Activated CD8-positive, alpha-beta T cell treated with anti-CD3 and anti-CD28 coated beads for 36 hours (primary cell): ENCODE measurements at places on chromosomes 11 and 22.

DNA sequence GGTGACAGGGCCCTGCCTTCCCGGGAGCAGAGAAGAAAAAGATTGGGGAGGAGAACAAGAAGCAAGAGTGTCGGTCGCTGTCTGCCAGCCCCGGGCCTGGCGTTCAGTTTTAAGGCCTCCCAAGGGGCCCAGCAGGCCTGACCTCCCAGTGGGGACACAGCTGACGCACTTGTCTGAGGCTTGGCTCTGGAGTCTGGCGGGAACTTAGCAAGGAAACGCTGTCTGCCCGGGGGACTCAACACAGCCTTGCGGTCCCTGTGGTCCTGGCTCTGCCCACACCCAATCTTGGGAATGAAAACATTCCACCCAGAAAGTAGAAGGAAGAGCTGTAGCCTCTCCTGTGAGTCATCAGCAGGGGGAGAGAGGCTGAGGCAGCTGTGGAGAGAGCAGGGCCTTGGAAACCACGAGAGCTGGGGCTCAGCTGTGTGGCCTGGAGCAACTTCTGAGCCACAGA is 54.4 kb downstream of the TRAF6 start:
- DNase-seq = no peak

- no peak for DNase-seq
Measured at GRCh38 chr11:124743050-124743449, 3.3 kb downstream of the NRGN start.

DNA sequence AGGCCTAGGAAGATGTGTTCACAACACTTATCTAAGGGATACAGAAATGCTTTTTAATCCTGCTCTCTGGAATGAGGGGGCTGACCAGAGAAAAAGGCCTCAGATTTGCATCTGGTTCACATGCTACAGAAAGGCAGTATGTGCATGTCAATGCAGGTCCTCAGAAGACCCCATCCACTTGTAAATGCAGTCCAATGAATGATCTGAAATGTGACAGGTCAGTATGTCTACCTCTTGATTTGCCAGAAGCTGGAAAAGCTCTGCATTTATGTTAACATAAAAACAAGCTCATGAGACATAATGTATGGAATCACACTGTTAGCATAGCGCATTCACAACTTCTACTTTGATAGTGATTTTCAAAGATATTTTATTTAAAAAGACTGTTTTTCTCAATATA is 367.4 kb upstream of the CHORDC1 start:
- no peak for DNase-seq

GRCh38 chr11:85680897-85681296 is 5.1 kb downstream of the CCDC89 start:
- peak; percentile 22 for DNase-seq

- no peak for DNase-seq
Measured at GRCh38 chr11:111169367-111169766, 76.2 kb upstream of the POU2AF2 start.

DNA sequence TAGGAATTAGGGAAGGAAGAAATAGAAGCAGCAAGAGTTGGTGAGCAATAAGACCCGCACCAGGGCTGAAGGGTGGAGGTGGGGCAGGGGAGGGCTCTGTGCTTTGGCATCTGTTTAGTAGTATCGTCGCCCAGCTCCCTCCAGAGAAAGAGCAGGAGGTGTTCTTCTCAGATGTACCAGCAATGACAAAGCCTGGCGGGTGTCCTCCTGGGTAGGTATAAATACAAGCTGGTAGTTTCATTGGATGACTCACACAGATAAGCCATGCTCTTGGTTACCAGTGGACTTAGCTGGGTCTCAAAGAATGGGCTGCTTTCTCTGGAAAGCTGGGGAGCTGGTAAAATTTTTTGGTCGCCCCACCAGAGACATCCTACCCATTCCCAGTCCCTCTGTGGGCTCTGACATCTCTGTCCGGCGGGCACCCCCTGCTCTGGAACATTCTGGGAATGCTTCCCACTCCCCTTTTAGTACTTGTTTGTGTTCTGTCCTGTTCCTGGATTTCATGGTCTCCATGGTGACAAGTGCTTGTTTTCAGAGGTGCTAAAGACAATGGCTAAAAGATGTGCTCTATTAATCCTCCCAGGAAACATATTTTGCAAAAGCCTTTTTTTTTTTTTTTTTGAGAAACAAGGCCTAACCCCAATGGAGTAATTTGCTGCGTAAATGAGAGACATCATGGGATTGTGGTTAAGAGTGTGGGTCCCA is 15.4 kb upstream of the TUBA8 start:
- peak; percentile 30 for DNase-seq

GRCh38 chr22:44620129-44620840 is 81.7 kb upstream of the PRR5 start:
- peak; percentile 94 for DNase-seq

GRCh38 chr11:128720522-128720985 is 26.7 kb downstream of the FLI1 start:
- peak; percentile 74 for DNase-seq

DNA sequence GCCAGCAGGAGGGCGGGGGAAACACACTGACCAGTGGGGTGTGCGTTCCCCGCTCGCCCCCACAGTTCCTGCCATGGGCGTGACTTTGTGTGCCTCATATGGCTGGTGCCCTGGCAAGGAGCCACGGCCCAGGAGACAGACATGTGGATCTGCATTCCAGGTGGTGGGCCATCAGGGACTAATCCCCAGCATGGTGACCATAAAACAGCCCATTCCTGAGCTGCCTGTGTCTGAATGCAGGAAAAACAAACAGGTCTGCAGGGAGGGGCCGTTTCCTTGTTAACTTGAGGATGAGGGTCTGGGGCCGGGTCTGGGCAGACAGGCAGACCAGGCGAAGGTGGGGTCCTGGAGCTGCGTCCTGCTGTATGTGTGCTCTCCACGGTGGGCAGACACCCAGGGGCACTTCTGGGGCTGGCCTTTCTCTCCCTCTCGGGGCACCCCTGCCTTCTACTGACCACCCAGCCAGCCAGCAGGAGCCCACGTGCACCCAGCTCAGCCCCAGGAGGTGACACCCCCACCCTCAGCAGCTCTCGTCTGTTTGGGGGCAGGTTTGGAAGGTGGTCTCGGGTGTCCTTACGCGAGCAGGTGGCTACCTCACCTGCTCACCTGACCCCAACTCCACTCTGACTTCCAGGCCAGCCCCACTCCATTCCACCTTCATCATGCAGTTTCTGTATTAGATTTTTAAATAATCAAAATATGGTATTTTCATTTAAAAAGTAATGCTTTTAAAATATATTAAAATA is 120.3 kb downstream of the KCNQ1OT1 start:
- no peak for DNase-seq

- no peak for DNase-seq
Measured at GRCh38 chr22:50236731-50237409, 8.0 kb downstream of the TUBGCP6 start.

DNA sequence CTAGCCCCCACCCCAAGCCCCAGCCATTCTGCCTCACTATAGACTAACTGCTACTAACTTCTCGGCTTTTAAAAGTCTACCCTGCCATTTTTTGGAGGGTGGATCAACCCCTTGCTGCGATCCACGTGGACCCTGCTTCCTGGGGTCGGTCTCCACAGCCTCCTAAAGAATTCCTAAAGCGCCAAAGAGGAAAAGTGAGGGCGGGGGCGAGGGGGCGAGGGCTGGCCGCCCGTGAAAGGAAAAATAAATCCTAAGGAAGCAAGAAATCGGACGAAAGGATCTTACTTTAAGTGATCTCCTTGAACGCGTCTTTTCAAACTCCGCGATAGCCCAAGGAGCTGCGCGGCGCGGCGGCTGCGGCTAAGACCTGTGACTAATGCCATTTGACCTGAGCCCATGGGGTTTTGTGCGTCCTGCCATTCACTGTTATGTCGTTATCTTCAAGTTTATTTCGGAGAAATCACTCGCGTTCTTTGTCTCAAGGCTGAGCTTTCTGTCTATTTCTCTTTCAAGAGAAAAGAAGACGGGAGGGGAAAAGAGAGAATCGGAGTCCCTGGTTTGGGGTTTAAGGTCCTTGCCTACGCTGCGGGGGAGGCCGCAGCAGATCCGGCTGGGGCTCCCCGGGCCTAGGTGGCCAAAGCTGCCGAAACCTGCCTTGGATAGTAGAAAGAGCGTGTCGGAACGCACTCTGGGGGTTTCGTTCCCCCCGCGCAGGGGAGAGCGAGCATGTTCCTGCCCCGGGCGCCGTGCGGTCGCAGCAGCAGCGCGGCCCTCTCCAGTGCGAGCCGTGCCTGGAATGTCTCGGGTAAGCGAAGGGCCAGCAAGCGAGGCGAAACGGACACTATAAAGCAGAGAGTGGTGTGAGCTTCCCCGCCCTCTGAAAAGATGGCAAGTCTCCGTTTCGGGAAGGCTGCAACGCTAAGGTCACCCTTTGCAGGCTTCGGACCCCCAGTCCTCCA is 2.8 kb upstream of the DBX1 start:
- DNase-seq = peak; percentile 47

- no peak for DNase-seq
Measured at GRCh38 chr11:77959434-77959833, 35.0 kb downstream of the INTS4 start.

DNA sequence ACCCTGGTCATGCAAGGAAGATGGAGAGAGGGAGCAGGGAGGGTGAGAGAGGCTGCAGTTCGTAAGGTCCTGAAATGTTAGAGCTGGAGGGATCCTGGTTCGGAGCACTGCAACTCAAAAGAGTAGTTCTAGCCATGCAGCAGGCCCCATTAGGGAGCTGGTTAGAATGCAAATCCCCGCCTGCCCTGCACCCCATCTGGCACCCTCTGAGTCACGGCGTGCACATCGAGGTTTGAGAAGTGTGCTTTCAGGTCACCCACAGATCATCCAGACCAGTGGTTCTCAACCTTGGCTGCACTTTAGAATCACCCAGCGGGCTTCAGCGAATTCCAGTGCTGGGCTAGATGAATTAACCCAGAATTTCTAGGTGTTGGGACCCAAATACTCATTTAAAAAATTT is 48.2 kb downstream of the ST3GAL4 start:
- DNase-seq = no peak

- DNase-seq = peak; percentile 53
Measured at GRCh38 chr11:64802370-64803157, 450 bp downstream of the MAP4K2 start.

DNA sequence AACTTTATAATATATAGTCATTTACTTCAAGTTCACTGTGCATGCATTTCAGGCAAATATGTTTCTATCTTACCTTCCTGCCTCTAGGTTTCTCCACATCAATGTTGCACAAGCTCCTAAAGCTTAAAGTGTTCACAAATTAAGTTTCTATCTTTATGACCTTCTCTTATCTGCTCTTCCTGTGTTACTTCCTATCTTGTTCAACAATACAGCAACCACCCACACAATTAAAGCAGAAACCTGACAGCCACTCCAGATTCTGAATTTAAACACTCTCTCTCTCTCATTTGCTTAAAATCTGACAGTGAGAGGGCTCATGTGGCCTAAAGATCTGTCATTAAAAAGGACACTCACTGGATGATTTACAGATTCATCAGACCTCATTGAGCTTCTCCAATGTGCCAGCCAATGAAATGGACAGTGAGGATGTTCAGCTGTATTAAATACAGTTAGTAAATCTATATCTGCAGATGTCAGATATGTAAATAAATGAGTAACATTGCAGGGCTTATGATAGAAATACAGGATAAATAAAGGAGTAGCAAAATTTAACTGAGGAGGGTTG is 10.9 kb downstream of the PDGFD start:
- DNase-seq = no peak

DNA sequence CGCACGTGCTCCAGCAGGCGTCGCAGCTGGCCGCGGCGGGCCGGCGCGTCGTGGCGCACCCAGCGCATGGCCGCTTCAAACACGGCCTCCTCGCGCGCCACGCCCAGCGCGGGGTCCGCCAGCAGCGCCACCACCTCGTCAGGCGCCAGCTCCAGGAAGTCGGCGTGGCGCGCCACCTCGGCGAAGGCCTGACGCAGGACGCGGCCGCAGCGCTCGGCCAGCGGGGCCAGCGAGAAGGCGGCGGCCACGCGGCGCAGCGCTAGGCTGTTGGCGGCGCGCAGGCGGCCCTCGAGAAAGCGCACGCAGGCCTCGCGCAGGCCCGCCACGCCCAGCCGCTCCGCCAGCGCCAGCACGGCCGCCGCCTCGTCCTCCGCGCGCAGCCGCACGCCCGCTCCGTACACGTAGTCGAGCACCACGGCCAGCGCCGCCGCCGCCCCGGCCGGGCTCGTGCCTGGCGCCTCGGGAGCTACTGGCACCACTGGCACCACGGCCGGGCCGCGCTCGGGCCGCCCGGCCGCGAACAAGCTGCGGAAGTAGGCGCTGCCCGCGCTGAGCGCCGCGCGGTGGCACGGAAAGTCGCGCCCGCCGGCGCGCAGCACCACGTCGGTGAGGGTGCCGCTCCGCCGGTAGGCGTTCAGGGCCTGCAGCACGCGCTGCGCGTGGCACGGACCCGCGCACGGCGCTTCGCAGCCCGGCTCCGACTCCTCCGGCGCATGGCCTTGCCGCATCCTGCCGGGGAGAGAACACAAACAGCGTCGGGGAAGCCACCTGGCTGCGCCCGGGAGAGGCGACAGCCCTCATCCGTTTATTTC is 2.9 kb downstream of the KLHL35 start:
- DNase-seq = peak; percentile 62

DNA sequence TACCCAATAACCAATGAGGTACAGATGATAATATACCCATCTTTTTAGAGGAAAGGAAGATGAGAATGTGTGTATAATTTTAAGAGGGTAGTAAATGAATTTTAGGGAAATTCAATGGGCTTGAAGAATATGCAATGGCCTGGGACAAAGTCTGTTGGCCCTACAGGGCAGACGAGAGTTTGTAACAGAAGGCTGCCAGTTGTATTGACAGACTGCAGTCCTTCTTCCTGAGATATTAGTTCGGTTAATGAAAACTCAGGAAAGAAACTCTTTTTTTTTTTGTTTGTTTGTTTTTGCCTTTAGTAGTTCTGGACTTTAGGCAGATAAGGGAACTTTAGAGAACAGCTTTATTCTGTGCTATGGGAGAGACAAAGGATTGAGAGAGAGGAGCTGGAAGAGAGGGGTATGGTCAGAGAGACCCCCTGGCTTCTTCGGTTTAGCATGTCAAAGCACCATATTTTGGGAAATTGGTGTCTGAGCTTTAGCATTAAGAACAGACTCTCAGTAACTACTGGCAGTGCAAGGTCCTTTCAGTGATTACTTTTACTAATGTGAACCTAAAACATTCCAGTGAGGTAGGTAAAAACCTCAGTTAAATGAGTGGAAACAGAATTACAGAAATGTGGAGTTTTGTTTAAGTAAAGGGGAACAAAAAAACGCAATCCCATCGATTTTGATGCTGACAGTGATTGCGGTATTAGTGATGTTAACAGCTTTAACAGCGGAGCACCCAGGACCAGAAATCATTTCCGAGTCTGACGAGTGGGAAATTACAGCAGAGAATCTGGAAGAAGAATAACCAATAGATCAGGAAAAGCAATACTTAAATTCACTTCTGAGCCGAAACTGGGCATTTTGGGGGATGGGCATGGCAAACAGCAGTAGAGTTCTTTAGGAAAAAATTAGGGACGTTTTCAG is 644 bp upstream of the NAALAD2 start:
- no peak for DNase-seq

DNA sequence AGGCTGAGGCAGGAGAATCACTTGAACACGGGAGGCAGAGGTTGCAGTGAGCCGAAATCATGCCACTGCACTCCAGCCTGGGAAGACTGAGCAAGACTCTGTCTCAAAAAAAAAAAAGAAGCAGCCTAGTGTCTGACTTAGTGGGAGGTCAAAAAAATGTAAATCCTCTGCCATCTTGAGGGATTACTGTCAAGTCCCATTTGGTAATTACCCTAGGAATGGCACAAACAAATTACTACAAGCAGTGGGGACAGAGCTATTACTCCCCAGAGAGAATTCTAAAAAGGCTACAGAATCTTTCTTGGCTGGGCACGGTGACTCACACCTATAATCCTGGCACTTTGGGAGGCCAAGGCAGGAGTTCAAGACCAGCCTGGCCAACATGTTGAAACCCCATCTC is 3.8 kb downstream of the SERPING1 start:
- no peak for DNase-seq

- DNase-seq = no peak
Measured at GRCh38 chr22:35957589-35957988, 71.0 kb downstream of the RBFOX2 start.

- no peak for DNase-seq
Measured at GRCh38 chr11:96234866-96235441, 108.0 kb downstream of the MAML2 start.
